A549 (cell line): ENCODE measurements at places on chromosomes 12 and 14.

GRCh38 chr12:104462931-104463339 is 6.2 kb downstream of the CHST11 start:
- DNase-seq, result no peak

GRCh38 chr14:61330511-61330910 is 9.1 kb downstream of the PRKCH start:
- no peak for DNase-seq

GRCh38 chr14:89067293-89067972 is 243.0 kb downstream of the TTC8 start:
- DNase-seq, result no peak

GRCh38 chr14:32514236-32514635 is 185.1 kb downstream of the AKAP6 start:
- DNase-seq, result no peak

DNA sequence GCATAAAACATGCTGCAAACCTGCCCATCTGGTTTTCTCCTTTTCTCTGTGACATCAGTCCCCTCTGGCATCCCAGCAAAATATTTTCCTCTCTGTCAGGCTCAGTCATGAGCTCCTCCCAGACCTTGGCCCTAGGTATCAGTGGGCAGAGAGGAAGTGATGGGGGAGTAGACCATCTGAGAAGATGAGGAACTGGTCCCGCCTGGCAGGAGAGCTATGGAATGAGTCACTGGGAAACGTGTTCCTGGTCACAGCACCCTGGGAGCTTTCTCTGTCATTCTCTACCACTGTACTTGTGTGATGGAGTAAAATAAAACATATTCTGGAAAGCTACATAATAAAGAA is 5.0 kb upstream of the SRSF9 start:
- peak; percentile 76 for DNase-seq

- no peak for DNase-seq
Observed at GRCh38 chr12:4813741-4814140, 93.5 kb downstream of the GALNT8 start.

DNA sequence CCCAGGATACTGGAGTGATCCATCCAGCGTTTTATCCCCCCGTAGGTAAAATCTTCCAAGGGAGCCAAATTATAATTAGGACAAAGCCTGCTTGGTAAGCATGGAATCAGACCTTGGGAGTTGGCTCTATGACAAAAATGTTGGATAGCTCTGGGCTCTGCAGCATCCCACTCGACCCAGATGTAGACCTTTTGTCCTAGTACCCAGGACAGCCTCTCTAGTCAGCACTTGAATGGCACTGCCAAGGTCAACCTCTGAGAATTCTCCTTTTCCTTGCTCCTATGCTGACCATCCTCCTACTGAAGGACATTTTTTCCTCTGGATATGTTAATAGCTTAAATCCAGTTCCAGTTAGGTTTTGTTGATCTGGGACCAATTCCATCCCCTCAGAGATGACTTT is 104.7 kb upstream of the SLC35F4 start:
- DNase-seq, result no peak

DNA sequence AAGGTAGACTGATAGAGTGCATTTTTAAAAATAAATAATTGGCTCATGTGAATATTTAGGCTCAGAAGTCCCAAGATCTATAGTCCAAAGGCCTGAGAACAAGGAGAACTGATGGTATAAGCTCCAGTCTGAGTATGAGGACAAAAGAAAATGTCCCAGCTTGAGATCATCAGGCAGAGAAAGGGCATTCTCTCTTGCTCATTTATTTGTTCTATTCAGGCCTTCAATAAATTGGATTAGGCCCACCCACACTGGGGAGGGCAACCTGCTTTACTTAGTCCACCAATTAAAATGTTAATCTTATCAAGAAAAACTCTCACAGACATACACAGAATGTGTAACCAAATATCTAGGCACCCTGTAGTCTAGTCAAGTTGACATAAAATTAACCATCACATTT is 644.4 kb upstream of the MDGA2 start:
- DNase-seq, result no peak

- DNase-seq, result no peak
Observed at GRCh38 chr14:100153560-100153959, 5.9 kb downstream of the DEGS2 start.

GRCh38 chr12:19979584-19979983 is 388.8 kb upstream of the PDE3A start:
- no peak for DNase-seq

DNA sequence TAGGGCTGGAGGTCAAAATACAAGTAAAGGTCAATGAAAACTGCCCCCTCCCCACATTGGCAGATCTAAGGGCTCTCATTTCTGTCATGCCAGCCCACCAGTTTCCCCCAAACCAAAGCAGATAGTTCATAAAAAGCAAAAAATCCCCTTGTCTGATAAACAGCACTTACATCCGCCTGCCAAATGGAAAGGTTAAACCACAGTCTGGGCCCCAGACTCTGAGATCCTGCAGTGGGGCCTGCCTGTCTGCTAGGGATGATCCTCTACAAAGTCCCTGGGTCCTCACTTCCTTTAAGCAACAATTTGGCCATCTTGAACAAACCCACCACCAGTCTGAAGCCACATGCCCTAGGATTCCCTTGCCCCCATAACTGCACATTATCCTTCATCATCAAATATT is 9.7 kb upstream of the RPS26 start:
- DNase-seq, result no peak

DNA sequence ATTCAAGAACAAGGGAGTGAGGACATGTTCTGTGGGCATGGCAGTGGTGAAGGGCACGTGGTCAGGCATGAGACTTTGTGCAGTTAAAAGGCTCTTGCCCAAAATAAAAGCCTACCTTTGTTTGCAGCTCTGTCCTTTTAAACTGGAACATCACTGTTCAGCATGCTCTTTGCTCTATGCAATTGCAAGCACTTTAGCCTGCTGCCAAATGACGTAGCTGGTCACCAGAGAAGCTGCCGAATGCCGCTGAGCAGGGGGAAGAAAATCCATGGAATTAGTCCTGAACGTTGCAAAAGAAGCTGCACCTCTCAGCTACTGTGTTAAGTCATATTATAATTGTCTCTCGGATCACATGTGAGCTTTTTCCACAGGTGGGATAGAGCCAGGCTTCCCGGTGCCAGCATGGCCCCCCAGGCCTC is 176.3 kb upstream of the DIO2 start:
- no peak for DNase-seq

DNA sequence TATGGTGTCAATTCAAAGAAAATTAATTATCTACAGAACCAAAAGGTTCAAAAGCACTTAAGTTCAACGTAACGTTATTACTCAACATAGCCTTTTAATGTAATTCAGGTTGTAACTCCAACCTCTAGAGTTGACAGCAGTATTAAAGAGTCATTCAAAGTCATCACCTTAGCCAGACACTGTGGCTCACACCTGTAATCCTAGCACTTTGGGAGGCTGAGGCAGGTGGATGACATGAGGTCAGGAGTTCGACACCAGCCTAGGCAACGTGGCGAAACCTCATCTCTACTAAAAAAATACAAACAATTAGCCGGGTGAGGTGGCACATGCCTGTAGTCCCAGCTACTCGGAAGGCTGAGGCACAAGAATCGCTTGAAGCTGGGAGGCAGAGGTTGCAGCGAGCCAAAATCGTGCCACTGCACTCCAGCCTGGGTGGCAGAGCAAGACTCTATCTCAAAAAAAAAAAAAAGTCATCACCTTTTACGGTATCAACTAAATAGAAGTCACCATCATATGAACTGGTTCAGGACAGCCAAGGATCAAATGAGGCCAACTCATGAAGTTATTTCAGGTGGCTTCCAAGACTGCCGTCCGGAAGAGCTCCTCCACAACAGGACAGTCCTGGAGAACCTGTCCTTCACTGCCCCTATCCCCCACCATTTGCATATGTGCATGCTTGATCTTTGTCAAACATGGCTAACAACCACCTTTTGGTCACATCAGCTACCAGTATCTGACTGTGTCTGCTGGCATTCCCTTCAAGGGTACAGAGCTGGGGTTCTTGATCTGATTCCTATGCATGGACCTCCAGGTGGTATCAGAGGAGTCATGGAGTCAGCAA is 4.2 kb downstream of the PPTC7 start:
- DNase-seq, result no peak

DNA sequence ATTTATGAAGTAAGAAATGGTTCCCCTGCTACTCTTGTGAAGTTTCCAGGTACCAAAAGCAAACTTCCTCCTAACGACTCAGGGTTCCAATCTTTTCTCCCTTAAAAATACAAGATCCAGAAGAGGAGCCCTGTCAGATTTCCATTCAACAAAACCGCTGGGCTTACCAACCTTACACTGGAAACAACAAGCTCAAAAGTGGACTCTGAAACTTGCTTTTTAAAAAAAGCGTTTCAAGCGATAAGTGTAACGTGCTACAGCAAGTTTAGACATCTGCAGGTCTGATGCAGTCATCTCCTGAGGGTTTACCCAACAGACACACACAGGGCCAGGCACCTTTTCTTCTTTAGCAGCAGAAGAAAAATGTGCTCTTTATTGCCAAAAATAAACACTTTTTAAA is 6.9 kb upstream of the CREBL2 start:
- DNase-seq, result no peak

GRCh38 chr12:74598819-74599218 is 61.2 kb downstream of the ATXN7L3B start:
- DNase-seq, result no peak

GRCh38 chr14:103207388-103208072 is 84.3 kb downstream of the TNFAIP2 start:
- DNase-seq, result no peak

- DNase-seq, result no peak
Observed at GRCh38 chr12:103181366-103182152, 224.1 kb downstream of the ASCL1 start.

DNA sequence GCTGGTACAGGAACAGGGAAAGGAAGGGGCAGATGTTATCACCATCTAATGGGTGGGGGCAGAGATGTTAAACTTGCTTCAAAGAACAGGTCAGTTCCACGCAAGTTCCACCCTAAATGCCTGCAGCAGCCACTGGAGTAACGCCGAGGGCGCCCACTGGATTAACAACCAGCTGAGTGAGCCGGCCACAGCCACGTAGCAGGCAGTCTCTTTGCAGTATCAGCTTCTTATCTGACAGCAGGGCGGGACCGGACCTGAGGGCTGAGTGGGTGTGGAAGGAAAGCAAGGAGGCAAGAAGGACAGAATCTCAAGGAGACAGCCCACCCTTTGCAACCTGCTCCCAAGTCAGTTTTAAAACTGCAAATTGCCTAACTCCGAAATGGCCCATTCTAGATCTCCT is 38.4 kb upstream of the FOXN3 start:
- no peak for DNase-seq

DNA sequence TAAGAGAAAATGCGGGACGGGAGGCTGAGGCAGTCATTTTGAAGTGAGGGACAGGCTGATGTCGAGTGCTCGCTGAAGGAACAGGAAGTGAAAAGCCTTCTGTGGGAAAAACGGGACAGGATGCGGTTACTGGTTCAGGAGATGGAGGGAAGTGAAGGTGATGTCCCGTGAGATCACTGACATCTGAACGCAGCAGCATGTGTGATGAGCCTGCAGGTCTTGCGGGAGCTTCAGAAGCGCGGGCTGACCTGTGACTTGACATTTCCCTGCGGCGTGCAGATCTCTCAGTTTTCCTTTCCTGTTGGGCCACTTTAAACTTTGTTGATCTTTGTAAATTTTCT is 77.8 kb downstream of the DDX51 start:
- no peak for DNase-seq

DNA sequence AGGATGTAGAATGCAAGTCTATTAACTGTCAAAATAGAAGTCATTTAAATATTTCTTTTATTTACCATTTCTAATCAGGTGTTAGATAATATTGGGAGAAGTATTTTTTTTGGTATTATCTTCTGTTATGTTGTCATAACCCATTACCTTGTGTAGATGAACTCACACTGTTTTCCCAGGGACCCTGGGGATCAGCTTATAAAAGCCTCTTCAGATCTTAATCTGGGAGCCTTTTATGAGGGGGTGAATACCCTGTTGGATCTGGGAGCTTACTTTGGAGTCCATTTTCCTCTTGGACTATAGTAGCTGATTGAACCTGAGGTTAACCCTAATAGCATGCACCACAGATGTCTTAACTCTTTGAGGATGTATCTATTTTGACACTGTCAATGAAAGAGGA is 176.3 kb upstream of the ATP2B1 start:
- DNase-seq, result no peak

DNA sequence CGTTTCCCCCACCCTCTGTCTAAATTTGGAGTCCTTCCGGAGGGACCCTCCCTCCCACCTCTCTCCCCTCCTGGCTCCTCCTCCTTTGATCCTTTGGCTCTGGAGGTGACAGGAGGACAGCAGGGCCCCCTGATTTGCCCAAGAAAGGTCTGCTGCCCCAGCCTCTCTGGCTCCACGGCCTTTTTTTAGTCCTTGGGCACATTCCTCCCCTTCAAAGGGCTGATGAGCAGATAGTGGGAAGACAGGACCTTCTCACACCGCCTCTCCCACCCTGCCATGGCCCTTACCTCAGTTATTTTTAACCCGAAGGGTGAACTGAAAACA is 196 bp upstream of the MYH6 start:
- no peak for DNase-seq

DNA sequence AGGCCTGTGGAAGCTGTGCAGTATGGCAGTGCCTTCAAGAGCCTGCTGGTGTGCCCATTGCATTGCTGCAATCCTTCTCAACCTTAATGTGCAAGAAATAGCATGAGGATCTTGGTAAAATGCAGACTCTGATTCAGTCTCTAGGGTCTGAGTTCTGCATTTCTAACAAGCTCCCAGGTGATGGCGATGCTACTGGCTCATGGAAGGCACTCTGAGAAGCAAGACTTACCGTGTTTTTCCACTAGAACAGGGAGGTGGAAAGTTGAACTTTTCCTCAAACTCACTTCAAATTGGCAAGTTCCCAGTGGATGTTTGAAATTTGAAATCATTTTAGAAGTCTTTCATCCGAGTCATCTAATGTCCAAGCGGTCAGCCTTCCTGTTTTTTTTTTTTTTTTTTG is 55.5 kb downstream of the MYRFL start:
- peak; percentile 16 for DNase-seq

- DNase-seq, result no peak
Observed at GRCh38 chr12:27982951-27983350, 10.4 kb upstream of the PTHLH start.

- DNase-seq, result no peak
Observed at GRCh38 chr12:54405106-54405505, 14.0 kb downstream of the ITGA5 start.

GRCh38 chr12:83826112-83826511 is 1086.5 kb downstream of the SLC6A15 start:
- peak; percentile 46 for DNase-seq

- no peak for DNase-seq
Observed at GRCh38 chr12:32532951-32533350, 133.6 kb downstream of the FGD4 start.
